Cerebellar cortex (tissue), 1 donor: ENCODE measurements at places on chromosomes 4 and X.

- DNase-seq, result no peak
Measured at GRCh38 chr4:82848706-82849105, 42.2 kb downstream of the SEC31A start.

DNA sequence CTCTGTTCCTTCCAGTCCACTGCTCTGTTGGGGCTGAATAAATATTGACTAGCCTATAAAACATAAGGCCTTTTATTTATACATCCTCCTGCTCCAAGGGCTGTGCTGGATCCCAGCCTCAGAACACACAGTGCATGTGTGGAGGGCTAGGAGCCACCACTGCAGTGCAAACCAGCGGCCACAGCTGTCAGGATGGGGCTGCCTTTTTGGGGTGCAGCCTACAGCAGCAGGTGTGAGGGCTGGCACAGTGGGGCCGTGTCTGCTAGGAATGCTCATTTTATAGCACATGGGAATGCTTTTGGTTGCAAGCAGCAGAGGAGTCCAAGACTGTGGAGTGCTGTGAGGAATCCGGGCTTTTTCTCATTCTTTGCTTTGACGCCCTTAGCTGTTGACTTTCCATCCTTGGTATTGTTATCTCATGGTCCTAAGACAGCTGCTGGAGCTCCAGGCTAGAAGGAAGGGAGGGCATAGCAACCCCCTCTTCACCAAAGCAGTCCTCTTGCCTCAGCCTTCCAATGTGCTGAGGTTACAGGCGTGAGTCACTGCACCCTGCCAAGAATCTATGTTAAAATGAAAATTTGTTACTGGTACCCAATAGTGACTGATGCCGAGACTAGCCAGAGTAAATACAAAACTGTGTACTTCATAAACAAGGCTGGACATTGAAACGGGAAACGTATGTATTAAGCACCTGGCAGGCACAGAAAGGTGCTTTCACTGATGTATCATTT, 334.3 kb upstream of the GATB start:
- DNase-seq, result no peak

DNA sequence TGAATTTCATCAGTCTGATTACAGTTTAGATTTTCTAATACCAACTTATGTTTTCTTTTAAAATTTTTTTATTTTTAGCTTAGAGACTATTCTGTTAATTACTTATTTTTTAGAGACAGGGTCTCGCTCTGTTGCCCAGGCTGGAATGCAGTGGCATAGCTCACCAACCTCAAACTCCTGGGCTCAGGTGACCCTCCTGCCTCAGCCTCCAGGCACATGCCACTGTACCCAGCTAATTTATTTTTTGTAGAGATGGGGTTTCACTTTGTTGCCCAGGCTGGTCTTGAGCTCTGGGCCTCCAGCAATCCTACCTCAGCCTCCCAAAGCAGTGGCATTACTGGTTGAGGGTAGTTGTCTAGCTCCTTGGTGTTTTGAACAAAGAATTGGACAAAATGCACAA, 102.0 kb downstream of the KLHL8 start:
- DNase-seq, result no peak

DNA sequence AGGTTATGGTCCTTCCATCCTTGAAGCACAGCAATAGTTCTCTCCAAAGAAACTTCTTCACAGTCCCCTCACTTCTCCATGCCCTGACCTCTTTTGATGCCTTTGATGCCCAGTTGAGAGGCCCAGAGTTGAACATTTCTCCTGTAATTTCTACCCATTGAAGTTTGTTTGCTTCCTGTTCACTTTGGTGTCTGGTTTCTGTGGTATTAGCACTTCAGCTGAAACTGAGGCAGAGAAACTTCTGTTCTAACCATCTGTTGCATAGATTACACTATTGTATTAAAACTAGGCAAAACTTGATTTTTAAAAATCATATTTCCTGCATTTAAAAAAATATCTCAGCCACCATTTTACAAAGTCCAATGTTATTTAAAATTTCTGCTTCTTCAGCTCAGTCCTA, 89.8 kb upstream of the ADGRG2 start:
- no peak for DNase-seq

DNA sequence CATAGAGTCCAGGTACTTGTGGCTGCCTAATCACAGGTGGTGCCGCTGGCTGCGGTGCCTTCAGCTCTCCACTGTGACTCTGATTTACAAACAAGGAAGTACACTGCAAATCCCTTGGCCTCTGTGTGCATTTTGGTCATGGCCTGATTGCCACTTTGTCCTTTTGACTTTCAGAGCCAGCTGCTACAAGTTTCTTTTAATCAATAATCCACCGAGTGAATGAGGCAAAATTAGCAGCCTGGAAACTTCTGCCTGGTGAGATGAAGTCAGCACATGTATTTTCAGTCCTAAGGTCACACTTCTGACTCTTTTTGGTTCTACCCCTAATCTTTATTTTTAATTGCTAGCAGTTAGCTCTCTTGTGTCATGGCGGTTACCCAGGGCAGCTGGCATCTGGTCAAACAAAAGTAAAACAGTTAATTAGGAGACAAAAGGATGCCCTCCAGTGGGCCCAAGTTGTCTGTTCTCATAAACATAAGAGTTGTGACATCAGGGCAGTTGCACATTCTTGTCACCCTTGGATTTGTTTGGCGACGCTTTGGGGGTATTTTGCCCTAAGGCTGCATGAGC, 62.3 kb upstream of the LNX1 start:
- no peak for DNase-seq

- no peak for DNase-seq
Measured at GRCh38 chrX:19040373-19040772, 56.5 kb upstream of the PHKA2 start.

DNA sequence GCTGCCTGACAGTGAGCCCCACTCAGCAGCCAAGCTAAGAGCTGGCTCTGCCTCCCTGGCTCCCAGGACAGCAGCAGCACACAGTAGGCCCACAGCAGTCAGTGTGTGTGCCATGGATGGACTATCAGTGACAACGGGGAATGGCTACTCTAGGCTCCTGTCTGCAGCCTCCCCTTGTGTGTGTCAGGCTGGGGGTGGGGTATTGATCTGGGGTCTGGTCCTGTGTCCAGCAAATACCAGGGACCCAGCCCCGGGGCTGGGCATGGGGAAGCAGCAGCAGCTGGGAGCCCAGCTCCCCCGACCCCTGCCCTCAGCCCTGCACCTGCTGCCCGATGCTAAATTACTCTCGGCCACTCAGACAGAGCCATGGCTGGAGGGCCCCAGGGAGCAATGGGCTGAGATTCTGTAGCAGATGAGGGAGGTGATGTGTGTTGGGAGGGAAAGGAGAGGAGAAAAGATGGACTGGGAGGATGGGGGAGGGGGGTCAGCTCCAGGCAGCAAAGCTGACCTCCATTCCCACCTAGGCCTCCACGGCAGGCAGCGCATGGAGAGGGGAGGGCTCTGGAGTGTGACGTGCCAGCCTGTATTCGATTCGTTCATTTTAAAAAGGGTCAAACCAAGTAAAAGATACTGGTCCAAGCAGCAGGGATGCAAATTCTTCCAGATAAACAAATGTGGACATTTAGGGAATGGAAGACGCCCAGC, 61.3 kb upstream of the CRMP1 start:
- no peak for DNase-seq

DNA sequence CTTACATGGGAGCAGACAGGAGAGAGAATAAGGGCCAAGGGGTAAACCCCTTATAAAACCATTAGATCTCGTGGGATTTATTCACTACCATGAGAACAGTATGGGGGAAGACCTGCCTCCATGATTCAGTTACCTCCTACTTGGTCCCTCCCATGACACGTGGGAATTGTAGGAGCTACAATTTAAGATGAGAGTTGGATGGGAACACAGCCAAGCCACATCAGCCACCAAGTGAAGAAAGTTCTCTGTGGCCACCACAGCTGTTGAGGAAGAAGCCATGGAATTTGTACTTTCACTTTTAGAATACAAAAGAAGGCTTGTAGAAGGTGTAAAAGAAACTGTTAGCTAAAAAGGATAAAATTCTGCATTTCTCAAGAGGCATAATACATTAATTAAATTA, 67.0 kb upstream of the CXorf51A start:
- no peak for DNase-seq

GRCh38 chr4:135207531-135207930, 1005.9 kb upstream of the PABPC4L start:
- no peak for DNase-seq

DNA sequence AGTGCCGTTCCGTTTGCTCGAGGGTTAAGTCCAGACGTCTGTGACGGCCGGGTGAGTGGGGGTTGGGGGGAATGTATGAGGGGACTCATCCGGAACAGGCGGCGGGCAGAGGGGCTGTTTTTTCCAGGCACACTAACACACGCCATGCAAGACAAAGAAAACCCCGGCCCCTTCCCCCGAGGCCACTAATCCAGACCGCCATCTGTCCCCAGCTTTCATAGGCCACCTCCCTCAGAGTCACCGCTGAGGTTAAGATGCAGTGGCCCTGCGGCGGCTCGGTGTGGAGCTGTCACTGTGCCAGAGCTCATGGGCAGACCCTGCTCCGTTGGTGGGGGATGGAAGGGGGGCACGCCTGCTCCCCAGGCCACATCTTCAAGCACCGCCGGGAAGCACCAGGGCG, 34.1 kb downstream of the SORCS2 start:
- no peak for DNase-seq

GRCh38 chr4:96347582-96347981, 507.7 kb downstream of the PDHA2 start:
- DNase-seq, result no peak

DNA sequence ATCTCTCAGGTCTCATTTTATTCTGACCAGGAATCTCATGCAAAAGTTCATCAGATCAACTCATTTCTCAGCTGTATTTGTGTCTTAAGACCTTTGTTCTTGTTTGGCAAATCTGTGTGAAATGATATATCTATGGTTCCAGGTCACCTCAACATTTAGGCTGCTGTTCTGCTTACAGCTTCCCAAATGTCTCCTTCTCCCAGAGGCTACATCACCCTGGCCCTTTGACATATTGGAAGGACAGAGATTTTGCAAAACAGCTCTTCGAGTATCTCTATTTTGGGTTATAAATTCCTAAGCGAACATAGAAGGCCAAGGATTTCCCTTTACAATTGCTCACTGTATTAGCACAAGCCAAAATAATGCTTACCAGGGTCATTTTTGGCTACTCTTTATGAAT, 57.5 kb upstream of the GIMD1 start:
- DNase-seq, result no peak

DNA sequence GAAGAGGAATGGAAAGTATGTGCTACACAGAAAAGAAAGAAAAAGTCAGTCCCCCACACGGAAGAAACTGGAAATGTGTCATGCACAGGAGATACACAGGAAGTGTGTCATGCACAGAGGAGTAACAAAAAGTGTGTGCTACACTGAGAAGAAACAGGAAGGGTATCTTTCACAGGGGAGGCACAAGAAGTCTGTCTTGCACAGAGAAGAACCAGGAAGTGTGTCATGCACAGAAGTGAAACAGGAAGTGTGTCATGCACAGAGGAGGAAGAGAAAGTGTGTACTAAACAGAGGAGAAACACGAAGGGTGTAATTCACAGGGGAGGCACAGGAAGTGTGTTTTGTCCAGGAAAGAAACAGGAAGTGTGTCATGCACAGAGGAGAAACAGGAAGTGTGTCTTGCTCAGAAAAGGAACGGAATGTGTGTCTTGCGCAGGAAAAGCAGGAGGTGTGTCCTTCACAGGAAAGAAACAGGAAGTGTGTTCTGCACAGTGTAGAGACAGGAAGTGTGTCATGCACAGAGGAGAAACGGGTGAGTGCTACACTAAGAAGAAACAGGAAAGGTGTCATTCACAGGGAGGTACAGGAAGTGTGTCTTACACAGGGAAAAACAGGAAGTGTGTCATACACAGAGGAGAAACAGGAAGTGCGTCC, 527.2 kb upstream of the PRKX start:
- no peak for DNase-seq

GRCh38 chr4:122423246-122423645, 33.3 kb downstream of the IL2 start:
- DNase-seq, result no peak
